Esophagus squamous epithelium (tissue), 5 donors: ENCODE measurements at places on chromosomes 12 and 14.

DNA sequence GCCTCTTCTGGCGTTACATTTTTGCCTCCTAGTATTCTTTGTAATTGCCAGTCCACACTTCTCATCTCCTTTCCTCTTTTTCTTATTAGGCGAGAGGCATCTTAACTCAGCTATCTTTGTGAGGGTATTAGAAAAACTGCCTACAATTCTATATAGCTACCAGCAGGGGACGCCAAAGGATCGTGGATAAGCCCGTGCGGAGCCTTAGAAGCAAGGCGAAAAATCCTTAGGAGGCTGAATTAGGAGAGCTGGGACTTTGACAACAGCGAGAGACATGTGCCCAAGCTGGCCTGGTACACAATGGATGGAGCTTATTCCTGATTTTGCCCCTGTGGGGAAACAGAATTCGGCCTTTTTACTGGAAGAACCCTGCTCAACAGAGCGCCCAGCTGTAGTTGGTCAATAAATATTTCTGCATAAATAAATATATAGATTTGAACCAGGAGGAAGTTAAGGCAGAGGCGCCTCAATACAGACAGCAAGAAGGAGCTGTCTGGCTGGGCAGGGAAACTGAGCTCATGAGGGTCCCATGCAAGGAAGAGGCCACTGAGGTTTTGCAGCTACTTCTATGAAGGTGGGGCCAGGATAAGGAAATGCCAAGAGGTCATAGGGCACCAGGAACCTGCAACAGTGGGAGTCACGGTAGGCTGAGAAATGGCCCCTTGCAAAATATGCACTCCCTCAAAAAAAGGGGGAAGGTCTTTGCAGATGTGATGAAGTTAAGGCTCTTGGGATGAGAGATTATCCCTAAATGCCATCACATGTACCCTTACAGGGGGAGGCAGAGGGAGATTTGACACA lies 14.6 kb upstream of the RBM19 start:
- no peak for DNase-seq

DNA sequence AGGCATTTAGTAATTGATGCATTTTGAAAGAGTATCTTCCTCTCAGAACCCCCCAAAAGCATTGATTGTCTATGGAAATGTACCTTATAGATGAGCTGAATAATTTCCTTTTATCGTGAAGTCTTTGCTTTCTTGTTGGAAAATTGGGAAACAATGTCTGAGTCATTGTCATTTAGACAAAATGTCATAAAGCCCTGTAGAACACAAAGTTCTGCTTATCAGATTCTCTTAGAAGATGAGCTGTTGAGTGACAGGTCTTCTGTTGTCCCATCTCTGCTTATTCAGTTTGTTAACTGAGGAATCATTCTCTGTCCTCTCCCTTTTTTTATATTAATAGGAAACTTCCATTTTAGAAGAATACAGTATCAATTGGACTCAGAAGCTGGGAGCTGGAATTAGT lies 22.9 kb downstream of the MAPKAPK5 start:
- DNase-seq, result no peak

- DNase-seq, result no peak
Measured at GRCh38 chr12:95205016-95205624, 12.1 kb downstream of the FGD6 start.

- no peak for DNase-seq
Measured at GRCh38 chr12:122363782-122364181, 58.7 kb downstream of the CLIP1 start.

GRCh38 chr14:50087341-50088116 lies 28.8 kb downstream of the VCPKMT start:
- no peak for DNase-seq

- DNase-seq, result no peak
Measured at GRCh38 chr12:106138357-106138632, 459 bp downstream of the NUAK1 start.

DNA sequence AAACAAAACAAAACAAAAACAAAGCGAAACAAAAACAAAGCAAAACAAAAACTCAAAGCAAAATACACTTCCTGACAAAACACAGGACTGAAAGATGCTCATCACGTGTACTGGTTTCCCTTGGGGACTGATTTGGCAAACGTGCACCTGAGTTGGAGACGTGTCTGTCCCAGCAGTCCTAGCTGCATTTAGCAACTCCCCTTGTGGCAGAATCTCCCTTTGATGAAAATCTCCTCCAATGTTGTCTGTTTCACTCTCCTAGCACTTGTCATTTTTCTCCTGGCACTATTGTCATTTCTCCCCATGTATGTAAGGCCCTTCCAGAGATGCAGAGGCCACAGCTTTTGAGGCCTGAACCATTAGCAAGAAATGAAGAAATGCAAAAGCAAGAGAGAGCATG lies 6.8 kb upstream of the SLC24A4 start:
- no peak for DNase-seq

DNA sequence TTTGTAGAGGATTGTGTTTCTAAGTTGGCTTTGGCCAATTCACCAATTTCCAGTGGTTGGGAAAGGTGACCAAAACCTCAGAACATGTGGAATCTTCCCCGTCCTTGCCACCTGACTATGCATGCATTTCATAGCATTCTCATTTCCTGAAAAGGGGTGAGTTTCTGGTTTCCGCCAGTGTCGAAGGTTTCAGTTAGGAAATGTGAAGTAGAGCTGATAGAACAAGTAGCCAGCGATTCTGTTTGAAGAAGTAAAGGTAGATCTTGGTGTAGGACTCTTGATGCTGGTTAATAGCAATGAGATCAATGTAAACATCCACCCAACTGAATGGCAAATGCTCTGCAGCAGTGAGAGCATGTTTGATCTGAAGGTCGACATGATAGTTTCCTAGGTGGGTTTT lies 15.9 kb downstream of the SMOC1 start:
- no peak for DNase-seq

DNA sequence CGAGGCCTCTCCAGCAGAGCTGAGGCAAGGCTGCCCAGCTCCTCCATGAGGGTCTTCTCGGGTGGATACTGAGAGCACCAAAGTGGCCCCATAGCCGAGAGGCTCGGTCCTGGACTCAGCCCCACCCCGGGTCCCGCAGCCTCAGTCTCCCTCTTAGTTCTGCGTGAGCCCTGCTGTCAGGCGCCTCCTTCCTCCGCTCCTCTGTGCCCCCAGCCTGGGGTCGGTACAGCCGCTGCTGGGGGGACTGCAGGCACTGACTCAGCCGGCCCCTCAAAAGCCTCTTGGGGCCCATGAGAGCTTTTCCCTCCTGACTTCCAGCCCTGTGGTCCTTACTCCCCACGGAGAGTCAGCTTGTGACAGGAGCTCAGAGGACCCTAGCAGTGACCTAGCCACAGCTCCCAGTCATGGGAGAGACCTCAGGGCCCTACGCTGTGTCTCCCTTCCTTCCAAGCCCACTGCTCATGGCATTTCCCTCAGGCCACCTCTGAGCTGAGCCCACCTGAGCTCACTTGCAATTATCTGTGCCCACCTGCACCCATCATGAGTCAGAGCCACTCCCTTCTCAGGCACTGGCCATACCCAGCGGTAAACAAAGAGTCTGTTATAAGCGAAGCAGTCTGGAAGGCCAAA lies 295.0 kb upstream of the RTL1 start:
- DNase-seq, result no peak

DNA sequence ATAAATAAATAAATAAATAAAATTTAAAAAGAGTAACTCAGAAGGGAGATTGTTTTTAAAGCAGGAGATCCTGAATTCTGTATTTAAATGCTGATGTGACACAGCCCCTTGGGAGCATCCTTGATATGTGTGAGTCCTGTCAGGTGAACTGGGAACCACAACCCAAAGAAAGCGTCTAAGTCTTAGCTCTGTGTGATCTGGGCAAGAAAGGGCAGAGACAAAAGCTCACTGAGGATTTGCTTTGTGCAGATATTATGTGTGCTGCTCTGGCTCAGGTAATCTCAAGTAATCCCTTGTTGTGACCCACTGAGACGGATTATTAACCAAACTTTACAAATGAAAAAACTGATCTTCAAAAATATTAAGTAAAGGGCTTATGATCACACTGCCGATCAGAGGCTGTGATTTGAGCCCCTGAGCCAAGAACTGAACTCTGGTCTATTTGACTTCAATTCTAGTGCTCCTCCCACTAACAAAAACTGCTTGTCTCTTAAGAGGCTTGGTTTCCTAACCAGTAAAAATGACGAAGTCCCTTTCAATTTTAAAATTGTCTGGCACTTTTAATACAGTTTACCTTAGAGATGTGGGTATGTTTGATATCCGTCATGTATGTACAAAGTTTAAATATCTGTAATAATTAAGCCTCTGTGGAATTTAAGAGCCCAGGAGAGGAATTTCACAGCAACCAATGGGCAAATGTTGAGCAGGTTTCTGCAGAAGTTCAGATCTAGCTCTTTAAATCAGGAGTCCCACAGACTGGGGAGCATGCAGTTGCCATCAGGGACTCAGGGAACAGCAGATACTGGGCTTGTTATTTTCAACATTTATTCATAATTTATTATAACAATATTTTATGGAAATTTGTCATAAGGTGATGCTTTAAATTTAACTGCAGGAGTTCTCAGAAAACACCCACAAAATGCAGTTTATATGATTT lies 46.1 kb downstream of the CPM start:
- DNase-seq, result no peak

GRCh38 chr12:100348657-100349454 lies 8.0 kb upstream of the SLC17A8 start:
- no peak for DNase-seq

- no peak for DNase-seq
Measured at GRCh38 chr12:100733817-100734593, 60.6 kb upstream of the ANO4 start.

- DNase-seq, result no peak
Measured at GRCh38 chr12:92259696-92260251, 114.1 kb upstream of the BTG1 start.

DNA sequence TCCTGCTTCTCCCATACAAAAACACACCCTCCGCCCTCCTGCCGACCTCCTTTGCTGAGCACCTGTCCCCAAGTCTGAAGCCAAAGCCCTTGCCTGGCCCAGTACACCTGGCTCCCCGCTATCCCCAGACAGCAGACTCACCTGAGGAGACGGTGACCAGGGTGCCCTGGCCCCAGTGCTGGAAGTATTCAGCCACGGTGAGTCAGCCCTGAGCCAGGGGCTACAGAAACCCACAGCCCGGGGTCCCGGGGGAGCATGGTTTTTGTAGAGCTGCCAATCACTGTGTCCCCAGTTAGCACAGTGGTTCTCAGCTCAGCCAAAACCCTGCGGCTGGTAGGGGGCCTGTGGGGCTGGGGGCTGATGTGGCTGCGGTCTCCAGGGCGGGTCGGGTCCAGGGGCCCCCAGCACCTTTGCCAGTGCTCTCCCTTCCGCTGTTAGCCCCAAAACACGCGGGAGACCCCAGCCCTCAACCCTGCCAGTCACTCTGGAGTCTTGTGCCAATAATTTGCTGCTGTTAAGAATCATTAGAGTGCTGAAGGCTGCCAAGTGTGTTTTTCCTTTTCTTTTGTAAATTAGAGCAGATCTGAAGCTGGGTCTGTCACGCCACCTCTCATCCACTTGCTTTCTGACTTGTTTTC lies 339.0 kb downstream of the TMEM121 start:
- DNase-seq, result no peak

- no peak for DNase-seq
Measured at GRCh38 chr14:102729825-102730224, 47.4 kb upstream of the TRAF3 start.

GRCh38 chr12:132143336-132144071 lies 615 bp downstream of the DDX51 start:
- no peak for DNase-seq

DNA sequence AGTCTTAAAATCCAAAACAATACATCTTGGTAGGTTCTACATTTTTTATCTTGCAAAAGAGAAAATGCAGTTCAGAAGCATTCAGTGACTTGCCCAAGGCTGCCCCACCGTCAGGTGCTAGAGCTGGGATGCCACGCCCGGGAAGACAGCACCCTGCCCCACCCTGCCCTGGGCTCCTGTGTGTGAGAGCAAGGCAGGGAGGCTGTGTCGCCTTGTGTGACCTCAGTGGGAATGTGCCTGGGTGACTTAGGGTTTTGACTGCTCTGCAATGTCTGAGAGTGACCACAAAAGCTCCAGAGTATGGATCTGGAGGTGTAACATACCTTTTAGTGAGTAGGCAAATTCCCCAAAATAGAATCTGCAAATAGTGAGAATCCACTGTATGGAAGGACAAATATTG lies 60.0 kb downstream of the AACS start:
- no peak for DNase-seq

- no peak for DNase-seq
Measured at GRCh38 chr14:75310295-75311111, 31.9 kb downstream of the FOS start.

- no peak for DNase-seq
Measured at GRCh38 chr14:81710232-81710845, 176.7 kb upstream of the SEL1L start.

DNA sequence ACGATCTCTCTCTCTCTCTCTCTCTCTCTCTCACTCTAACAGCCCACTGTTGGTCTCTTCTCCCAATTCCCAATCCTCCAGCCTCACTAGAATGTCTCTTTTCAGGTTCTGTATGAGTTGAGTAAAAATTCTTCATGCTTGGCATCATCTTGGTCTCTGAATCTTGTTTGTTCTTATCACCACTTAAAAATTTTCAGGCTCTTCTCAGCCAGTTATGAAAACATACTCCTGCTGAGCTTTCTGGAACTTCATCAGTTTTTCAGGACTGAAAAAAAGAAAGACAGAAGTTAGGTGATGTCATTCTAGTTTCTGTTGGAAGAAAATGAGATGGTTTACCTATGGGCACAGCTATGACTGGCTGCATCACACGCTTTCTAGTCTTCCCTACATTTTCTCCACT lies 11.5 kb upstream of the IL22 start:
- no peak for DNase-seq

GRCh38 chr12:106303202-106303820 lies 778 bp downstream of the TCP11L2 start:
- peak; percentile 36 for DNase-seq

GRCh38 chr12:11877869-11878780 lies 192.6 kb upstream of the BCL2L14 start:
- no peak for DNase-seq

GRCh38 chr12:46300910-46301309 lies 32.1 kb upstream of the SLC38A1 start:
- no peak for DNase-seq

DNA sequence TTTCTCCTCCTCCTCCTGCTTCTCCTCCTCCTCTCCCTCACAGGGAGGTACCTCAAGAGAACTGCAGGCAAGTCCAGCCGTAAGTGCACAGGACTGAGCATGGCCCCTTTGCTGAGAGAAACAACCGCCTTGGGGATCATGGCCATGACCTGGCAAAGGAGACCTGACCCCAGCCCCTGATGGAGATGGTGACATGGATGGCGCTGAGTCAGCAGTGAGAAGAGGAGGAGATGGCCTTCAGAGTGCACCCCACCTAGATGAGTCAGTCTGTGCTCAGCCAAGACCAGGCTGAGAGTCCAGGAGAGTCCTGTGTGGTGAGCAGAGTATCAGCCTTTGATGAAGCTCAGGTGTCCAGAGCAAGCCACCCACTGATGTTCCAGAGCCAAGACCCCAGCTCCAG lies 36.4 kb downstream of the MEG3 start:
- no peak for DNase-seq
